ENCODE measurements at places on chromosomes 6 and 20. TPM values are rescaled to one million over a fixed set of nuclear protein-coding genes. Genes with fewer than 3 reads are reported as not detected.

Gene ANKRD6
- 6.6 TPM for polyA plus RNA-seq

Gene FAM217A
- not detected for polyA plus RNA-seq

Gene TIAM2
- 5.8 TPM for polyA plus RNA-seq

Gene C2
- not detected for polyA plus RNA-seq

Measured in IgD-negative memory B cell (primary cell).